ENCODE measurements at places on chromosomes 5 and 9.

DNA sequence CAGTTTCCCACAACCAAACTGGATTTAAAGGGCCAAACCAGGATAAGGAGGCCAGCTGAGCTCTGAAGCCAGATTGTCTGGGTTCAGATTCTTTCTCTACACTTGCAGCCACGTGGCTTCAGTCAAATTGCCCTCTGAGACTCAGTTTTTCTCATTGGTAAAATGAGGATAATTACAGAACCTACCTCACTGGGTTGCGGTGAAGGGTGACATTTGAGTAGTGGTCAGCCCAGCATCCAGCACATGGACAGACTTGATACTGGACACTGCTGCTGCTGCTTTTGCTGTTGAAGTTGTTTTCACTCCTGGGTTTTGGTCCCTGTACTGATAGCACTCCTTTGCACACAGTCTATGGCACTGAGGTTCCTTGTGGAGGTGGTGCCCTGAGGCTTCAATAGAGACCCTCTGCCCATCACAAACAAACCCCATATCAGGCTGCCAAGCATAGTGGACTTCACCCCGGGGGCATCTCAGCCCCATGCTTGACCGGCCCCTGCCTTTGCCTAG is 25.7 kb upstream of the CDKN2AIPNL start:
- no peak for DNase-seq

GRCh38 chr5:135269199-135269598 is 129.8 kb downstream of the MACROH2A1 start:
- no peak for DNase-seq

DNA sequence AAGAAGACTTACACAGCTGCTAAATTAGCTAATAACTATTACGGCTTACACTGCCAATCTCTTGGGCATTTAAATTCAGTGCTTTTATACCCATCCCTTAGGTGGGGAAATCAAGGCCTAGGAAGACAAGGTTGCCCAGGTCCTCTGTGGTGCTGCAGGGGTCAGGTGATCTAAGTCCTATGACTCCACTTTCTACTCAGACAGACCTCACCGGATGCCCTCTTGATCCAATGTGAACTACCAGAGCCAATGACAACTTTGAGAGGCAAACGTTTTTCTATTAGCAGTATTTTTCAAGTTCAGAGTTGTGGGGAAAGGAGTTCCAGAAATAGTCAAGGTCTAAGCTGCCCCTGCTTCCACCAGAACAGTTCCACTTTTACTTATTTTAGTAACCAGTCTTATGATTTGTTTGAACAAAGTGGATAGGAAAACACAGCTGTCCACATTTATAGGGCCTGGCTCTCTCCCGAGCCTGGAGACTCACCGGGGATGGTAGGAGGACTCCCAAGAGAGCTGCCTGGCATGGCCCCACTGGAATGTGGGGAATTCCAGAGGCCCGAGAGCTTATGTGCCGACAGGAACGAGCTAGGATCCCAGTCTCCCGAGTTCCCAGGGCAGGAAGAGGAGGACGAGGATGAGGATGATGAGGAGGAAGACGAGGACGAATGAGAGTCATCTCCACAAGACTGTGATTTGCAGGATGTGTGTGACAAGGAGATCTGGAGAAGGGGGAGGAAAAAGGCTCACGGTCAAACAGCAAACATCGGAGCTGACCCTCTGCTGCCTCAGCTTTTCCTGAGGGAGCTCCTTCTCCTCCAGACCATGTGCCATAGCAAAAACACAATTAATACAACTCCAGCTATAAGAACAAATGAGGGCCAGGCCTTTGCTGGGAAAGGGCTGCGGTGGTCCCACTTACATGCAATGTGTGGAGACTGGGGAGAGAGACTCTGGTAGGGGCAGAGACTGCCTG is 16.7 kb downstream of the FAM193B start:
- DNase-seq: no peak

GRCh38 chr5:57494104-57495098 is 11.8 kb upstream of the ACTBL2 start:
- DNase-seq: peak; percentile 97

GRCh38 chr5:17174965-17175364 is 42.5 kb upstream of the BASP1 start:
- no peak for DNase-seq

DNA sequence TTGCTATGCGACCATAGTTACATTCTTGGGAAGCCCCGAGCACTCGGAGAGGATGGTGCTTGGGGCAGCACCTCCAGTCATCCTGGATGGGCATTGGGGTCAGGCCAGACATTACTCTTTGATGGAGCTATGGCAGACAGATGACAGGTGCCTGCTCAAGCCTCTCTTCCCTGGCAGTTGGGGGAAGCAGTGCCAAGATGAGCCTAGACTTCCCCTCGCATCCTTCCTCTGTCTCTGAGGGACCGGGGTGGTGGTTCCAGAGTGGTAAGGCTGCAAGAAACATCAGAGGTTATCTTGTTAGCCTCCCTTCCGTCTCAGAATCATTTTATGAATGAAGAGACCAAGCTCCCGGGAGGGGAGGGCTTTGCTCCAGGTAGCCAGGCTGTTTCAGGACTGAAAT is 2.8 kb upstream of the HMCN2 start:
- DNase-seq: no peak

- no peak for DNase-seq
Observed at GRCh38 chr5:89662499-89662898, 747.1 kb downstream of the CETN3 start.

DNA sequence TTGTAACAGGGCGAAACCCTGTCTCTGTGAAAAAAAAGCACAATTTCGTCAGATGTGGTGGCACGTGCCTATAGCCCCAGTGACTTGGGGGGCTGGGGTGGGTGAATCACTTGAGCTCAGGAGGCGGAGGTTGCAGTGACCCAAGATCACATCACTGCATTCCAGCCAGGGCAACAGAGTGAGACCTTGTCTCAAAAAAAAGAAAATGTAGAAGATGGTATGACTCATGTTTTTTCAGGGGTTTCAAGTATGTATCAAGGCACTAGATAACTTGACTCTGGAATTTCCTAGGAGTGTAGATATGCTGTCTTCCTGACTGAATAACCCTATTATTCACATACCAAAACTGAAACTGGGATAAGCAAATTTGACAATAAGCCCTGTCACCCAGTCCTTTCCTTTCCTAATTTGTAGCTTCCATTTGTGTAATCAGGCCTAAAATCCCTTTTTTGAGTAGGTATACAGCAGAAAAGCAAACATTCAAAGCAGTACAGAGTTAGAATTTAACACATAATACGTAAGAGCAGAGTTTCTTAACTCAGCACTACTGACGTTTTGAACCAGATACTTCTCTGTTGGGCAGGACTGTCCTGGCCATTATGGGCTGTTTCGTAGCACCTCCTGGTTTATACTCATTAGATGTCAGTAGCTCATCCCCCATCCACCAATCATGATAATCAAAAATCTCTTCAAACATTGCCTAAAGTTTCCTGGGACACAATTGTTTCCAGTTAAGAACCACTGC is 17.3 kb upstream of the ANKRD18B start:
- DNase-seq: no peak

DNA sequence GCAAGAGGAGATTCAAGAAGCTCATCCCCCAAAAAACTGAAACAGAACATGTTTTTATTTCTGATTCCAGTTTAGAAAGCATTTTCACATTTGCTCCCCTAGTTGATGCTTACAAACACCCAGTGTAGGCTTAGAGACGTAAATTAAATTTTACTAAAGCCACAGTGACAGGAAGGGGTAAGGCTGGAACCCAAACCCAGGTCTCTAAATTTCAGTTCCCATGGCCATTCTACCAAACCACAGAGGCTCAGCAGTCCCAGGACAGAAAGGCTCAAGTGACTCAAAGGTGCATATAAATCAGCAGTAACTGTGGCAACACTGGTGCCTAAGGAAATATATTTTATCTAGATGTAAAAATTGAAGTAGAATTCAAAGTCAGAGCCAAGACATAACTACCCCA is 128.7 kb downstream of the CEP120 start:
- DNase-seq: no peak

- DNase-seq: no peak
Observed at GRCh38 chr9:126131066-126132010, 195.3 kb upstream of the MVB12B start.

DNA sequence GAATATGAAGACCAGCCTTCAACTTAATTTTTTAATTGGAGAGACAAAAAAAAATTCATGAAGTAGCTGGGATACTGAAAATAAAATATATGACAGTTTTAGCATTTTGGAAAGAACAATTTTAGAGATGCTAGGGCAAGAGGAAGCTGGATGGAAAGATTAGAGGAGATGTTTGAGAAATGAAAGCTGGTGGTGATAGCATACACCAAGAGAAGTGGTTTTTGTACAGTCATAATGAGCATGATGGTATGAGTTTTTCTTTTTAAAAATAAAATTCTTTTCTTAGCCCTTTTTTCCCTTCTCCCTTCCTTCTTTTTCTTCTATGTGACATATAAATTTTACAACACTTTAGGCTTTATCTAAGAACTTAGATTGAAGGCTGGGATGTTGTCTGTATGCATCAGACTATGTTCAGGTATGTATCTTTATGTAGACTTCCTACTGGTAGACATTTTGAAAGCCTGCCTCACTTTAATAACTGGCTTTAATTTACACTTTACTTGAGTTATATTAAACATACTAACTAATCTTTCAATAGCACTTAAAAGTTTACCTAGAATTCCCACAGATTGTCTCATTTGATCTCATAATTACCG is 522.5 kb downstream of the TLE4 start:
- no peak for DNase-seq

GRCh38 chr9:97857606-97858392 is 4.8 kb downstream of the FOXE1 start:
- no peak for DNase-seq

- DNase-seq: peak; percentile 18
Observed at GRCh38 chr5:153496835-153497234, 6.4 kb downstream of the GRIA1 start.

GRCh38 chr5:56172241-56172640 is 60.9 kb downstream of the ANKRD55 start:
- no peak for DNase-seq

- no peak for DNase-seq
Observed at GRCh38 chr5:157568720-157569119, 6.9 kb downstream of the ADAM19 start.

- no peak for DNase-seq
Observed at GRCh38 chr5:99747342-99747741, 787.8 kb upstream of the FAM174A start.

- no peak for DNase-seq
Observed at GRCh38 chr9:97397220-97397619, 14.7 kb upstream of the TDRD7 start.

- no peak for DNase-seq
Observed at GRCh38 chr5:156459812-156460385, 132.9 kb downstream of the SGCD start.

DNA sequence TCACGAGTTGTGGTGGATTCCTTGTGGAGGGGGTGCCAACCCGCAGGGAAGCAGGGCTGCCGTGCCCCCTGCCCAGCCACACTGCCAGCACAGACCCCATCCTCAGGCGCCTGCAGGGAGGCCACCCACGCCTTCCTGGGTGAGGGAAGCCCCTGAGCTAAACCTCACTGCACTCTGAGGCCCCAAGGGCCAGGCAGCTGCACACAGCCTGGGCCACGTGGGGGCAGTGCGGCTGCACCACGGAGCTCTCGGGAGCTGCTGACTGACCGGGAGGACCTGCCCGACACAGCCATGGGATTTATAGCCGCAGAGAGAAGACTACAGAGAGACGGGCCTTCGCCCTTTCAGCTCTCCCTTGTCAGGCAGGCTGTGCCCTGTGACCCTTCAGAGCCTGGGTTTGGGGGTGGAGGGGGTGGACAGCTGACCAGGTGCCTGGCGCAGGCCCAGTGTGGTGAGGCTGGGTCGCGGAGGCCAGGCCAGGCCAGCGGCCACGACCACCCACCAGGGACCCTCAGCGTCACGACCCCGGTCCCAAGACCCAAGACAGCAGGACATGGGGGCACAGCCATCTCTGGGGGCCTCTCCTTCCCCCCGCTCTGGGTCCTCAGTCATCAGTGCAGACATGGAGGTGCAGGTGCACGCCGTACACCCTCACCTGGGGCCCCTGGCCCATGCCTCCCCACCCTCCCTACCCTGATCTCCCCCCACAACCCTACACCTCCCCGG is 4.3 kb upstream of the AHRR start:
- peak; percentile 67 for DNase-seq

DNA sequence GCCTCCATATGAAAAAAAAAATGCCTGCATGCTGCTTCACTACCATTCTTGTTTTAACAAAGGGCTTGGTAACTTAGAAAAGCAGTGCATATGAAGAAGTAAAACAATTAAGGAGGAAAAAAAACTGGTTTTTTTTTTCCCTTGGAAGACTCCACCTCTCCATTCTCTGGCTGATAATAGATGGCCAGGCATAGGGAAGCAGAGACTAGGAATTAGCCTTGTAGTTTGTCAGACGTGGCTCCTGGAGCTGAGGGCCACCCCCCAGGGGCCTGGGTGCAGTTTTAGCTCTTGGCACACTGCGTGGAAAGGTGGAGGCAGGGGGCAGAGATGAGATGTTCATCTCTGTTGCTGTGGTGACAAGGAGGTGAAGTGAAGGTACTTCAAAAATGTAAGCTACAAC is 42.7 kb downstream of the WDR36 start:
- DNase-seq: no peak

DNA sequence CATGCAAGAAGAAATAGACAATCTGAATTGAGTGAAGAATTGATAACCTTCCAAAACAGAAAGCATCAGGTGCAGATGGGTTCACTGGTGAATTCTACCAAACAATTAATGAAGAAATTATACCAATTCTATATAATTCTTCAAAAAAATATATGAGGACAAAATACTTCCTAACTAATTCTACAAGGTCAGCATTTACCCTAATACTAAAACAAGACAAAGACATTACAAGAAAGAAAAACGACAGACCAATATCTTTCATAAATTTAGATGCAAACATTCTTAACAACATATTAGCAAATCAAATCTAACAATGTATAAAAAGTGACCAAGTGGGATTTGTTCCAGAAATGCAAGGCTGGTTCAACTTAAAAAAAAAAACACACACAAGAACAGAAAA is 183.9 kb downstream of the BARX1 start:
- DNase-seq: no peak

DNA sequence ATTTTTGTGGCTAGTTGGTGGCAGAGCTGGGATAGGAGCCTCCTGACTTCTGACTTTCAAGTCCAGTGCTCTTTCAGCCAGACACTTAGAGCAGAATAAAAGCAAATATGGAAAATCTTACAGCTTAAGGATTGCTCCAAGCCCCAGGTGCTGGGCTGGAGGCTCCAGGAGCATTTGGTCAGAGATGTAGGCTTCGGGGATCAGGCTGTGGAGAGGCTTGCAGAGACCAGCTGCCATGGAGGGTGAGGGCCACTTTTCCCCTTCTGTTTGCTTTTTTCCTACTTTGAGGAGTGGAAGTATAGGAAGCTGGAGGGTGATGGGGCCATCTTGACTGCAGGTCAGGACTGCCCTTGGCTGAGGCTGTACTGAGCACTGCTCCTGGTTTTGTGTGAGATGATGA is 58.9 kb downstream of the RGS3 start:
- no peak for DNase-seq

- no peak for DNase-seq
Observed at GRCh38 chr9:91800473-91801030, 149.5 kb downstream of the ROR2 start.
